ENCODE measurements at places on chromosomes 13 and 19.

GRCh38 chr19:19877724-19878123 is 12.0 kb downstream of the ZNF253 start:
- no peak for DNase-seq

- peak; percentile 89 for DNase-seq
Observed at GRCh38 chr19:49157445-49158224, at the start of gene TRPM4. Gene TRPM4 (plus strand): TSS chr19:49157792. CDS start chr19:49157867, 75 bp downstream.

GRCh38 chr13:41762796-41763195 is 198.1 kb downstream of the VWA8 start:
- DNase-seq, result no peak

DNA sequence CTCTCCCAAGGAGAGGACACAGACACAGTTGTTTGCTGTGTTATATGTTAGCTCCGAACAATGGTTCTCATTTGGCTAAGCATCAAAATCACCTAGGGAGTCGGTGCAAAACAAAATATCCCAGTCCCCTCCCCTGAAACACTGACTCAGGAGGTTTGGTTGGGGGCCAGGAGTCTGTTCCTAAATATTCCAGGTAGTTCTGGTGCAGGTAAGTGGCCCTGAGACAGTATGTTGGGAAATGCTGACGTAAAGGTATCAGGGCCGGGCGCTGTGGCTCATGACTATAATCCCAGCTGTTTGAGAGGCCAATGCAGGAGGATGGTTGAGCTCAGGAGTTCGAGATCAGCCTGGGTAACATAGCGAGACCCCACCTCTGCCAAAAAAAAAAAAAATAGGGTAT is 2.3 kb upstream of the MAP2K7 start:
- no peak for DNase-seq

GRCh38 chr19:48419158-48419920 is 25.9 kb downstream of the GRIN2D start:
- DNase-seq, result no peak

- DNase-seq, result peak; percentile 13
Observed at GRCh38 chr13:22320991-22321390, 650.1 kb downstream of the FGF9 start.

DNA sequence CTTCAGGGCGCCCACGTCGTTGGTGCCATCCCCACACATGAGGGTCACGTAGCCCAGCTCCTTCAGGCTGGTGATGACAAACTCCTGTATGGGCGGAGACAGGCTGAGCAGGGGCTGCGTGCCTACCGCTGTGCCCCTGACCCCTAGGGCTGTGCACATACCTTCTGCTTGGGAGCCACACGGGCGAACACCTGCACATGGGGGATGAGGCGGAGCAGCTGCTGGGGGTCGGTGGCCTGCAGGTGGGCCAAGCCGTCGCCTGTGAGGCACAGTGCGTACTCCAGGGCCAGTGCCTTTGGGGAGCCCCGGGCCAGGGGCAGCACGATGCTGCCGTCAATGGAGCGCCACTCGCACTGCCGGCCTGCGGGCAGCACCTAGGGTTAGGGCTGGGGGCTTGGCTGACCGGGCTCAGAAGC is 6.1 kb upstream of the GMIP start:
- no peak for DNase-seq

DNA sequence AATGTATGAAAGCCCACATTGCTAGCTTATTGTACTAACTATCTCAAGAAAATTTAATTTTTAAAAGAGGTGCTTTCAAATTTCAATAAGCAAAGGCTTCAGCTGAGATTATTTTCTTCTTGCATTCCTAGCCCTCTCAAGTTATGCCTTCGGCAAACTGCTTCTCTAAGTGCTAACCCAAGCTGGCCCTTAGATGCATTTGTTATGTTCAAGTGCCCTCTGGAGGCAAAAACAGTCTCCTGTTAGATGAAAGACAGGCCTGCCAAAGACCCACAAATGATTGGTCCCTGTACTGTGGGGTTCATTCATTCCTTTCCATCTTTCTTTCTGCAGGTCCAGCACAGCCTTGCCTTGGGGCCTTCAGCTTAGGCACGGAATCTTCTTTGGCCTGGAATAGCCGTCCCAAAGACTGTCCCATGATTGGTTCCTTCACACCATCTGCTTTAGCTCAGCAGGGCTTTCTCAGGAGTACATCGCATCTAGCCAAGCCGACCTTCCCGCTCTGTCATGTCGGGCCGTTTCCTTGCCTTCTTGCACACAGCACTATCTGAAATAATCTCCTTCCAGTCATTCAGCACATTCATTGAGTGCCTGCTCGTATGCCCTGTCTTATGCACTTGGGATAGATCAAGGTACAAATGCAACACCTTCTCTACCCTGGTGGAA is 26.4 kb upstream of the TPTE2 start:
- DNase-seq, result peak; percentile 23

DNA sequence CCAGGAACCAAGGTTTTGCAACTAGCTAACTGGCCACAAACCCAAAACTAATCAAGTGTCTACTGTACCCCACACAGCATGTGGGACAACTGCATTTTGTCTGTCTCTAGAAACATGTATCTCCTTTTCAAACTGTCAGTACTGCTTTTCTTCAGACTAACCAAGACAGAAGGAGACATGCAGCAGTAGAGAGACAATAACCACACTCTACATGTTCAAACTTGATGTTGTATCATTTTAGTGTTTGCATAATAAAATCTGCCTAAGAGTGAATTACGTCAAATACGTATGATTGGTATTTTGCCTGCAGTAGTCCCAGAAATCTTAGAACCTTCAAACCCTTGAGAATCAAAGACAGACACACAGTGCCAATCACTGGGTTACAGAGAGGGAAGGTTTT is 22.0 kb upstream of the FREM2 start:
- DNase-seq, result no peak
